ENCODE measurements at places on chromosomes 3 and 15.

DNA sequence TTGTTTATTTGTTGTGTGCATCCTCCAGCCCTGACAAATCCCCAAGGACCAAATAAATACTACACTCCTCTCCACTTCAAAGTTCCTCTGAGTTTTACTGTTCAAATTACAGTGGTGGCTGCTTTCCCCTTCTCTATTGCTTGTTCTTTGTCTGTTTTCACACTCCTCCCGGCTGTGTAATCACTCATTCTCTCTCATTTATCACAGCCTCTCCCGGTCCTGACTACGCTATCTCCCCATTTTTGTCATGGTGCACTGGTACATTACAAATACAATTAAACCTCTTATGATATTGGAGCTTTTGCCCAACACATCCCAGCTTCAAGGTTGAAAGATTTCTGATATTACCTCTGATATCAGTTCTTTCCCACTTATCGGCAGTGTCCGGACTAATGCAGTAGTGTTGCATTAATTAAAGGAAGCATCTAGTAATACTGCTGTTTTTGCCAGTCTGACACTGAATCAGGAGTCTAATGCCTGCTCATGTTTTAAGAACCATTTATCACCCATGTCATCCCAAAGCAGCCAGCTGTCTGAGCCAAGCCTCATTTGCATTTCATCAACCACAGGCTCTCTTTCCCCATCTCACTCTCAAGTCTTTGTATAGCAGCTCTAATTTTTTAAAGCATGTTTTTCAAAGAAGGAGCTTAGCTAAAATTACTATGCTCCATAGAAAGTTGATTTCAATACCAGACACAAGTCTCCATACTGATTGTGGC, 740.5 kb downstream of the ROBO2 start:
- no peak overlapping the region for H3K27ac ChIP-seq
- DNase-seq, result no peak
- no peaks in the 10 kb centered on the region for H3K27me3 ChIP-seq
- no peaks in the 10 kb centered on the region for H3K4me1 ChIP-seq
- H3K4me3 ChIP-seq, result no peak overlapping the region

GRCh38 chr3:178137206-178137605, 399.0 kb upstream of the KCNMB2 start:
- DNase-seq, result no peak
- H3K36me3 ChIP-seq, result no peaks in the 10 kb centered on the region
- no peak overlapping the region for H3K4me3 ChIP-seq
- H3K4me1 ChIP-seq, result no peaks in the 10 kb centered on the region

GRCh38 chr3:24923570-24923969, 428.9 kb upstream of the THRB start:
- no peak overlapping the region for H3K27ac ChIP-seq
- H3K36me3 ChIP-seq, result no peaks in the 10 kb centered on the region
- H3K4me1 ChIP-seq, result no peaks in the 10 kb centered on the region
- H3K27me3 ChIP-seq, result no peaks in the 10 kb centered on the region

GRCh38 chr3:177529716-177530335, 332.5 kb upstream of the TBL1XR1 start:
- no peaks in the 10 kb centered on the region for H3K27me3 ChIP-seq
- no peak overlapping the region for H3K27ac ChIP-seq
- H3K4me3 ChIP-seq, result no peak overlapping the region
- peaks cover 4% of the 10 kb centered on the region for H3K4me1 ChIP-seq
- DNase-seq, result no peak

DNA sequence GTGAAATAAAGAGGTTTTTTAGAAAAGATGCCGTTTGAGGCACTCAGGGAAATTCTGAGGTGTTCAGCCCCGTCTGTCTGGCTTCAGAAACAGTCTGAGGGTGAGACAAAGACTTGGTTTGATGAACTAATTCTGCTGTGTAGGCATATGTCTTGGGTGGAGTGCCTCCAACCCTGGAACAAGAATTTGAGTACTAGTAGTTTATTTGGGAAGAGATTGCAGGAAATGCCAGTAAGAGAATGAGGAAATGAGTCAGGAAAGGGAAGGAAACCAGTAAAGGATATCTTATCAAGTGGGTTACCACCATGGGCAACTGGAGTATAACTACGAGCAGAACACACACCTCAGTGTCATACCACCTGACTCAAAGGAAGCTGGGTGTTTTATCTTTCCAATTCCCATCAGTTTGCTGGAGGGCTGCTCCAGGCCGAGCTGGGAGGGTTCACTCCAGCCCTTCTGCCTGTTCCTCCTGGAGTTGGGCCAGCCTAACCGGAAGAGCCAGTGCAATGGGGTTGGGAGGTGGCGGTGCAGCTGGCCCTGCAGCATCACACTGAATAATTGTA, 75.3 kb downstream of the TGFBR2 start:
- peaks cover 79% of the 10 kb centered on the region for H3K36me3 ChIP-seq
- peak; percentile 45 for DNase-seq
- peak overlapping the region; percentile 18 for H3K4me3 ChIP-seq
- H3K27me3 ChIP-seq, result no peaks in the 10 kb centered on the region

GRCh38 chr3:51441282-51442030, 50.4 kb downstream of the RBM15B start:
- peaks cover 17% of the 10 kb centered on the region for H3K36me3 ChIP-seq
- H3K4me1 ChIP-seq, result peaks cover 8% of the 10 kb centered on the region
- no peak overlapping the region for H3K4me3 ChIP-seq
- H3K27ac ChIP-seq, result peak overlapping the region; percentile 16

DNA sequence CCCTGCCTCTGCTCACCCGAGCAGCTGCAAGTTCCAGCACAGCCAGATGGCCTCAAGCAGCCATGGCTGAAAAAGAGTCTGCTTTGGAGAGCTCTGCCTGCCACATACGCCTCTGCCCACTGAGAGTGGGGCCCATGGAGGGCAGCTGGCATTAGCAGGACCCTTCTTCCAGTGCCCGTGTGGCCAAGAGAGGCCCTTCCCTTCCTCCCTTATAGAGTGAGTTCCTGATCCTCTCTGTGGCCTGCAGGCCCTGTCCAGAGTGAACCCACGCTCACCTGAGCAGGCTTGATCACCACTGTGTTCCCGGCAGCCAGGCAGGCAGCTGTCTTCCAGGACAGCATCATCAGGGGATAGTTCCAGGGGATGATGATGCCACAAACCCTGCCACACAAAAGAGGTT, 41.4 kb upstream of the SLC41A3 start:
- no peaks in the 10 kb centered on the region for H3K27me3 ChIP-seq
- H3K36me3 ChIP-seq, result no peaks in the 10 kb centered on the region
- no peak overlapping the region for H3K27ac ChIP-seq

- peaks cover 15% of the 10 kb centered on the region for H3K36me3 ChIP-seq
- peaks cover 24% of the 10 kb centered on the region for H3K4me1 ChIP-seq
- no peak for DNase-seq
Observed at GRCh38 chr3:48612309-48612708, 2.9 kb upstream of the UQCRC1 start.

DNA sequence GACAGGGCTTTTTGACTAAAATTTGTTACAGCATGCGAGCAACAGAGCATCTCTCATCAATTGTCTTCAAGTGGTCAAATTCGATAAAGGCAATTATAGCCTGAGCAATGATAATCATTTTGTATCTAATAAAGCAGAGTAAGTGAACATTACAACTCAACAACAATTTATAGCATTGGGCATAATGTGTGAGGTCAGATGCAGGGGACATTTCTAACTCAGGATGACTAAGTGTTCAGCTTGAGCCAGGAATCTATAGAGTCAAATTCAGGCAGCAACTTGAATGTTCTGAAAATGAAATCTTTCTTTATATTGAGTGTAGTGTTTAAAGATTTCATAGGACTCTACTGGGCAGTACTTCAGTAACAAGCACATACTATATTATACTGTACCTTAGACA, 1226.0 kb downstream of the ZPLD1 start:
- DNase-seq, result no peak
- H3K36me3 ChIP-seq, result no peaks in the 10 kb centered on the region
- H3K27me3 ChIP-seq, result no peaks in the 10 kb centered on the region
- H3K4me3 ChIP-seq, result no peak overlapping the region
- no peak overlapping the region for H3K27ac ChIP-seq

DNA sequence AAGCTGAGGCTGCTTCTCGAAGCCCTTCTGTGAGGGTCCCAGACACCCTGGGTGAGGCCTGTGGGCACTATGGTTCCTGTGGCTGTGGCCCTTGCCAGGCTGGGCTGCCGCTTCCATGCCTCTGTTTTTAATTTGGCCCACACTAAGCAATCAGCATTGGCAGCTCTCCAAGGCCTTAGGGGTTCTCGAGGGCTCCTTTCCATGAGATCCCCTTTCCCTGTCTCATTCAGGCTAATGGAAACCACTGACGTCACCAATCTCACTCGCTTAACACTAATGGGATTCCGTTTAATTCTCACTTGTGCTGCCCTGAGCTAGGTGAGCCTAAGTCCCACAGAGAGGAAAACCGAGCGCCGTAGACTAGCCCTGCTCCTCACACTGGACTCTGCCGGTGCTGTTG, 60.2 kb upstream of the RAB6B start:
- no peaks in the 10 kb centered on the region for H3K36me3 ChIP-seq
- no peak overlapping the region for H3K27ac ChIP-seq
- H3K4me1 ChIP-seq, result no peaks in the 10 kb centered on the region
- DNase-seq, result no peak
- no peaks in the 10 kb centered on the region for H3K27me3 ChIP-seq
